Stimulated activated CD4-positive, alpha-beta T cell treated with anti-CD3 and anti-CD28 coated beads, TNF-alpha, amount 100 ng/mL, for 4 hours (primary cell): ENCODE measurements at places on chromosomes 7 and 10.

DNA sequence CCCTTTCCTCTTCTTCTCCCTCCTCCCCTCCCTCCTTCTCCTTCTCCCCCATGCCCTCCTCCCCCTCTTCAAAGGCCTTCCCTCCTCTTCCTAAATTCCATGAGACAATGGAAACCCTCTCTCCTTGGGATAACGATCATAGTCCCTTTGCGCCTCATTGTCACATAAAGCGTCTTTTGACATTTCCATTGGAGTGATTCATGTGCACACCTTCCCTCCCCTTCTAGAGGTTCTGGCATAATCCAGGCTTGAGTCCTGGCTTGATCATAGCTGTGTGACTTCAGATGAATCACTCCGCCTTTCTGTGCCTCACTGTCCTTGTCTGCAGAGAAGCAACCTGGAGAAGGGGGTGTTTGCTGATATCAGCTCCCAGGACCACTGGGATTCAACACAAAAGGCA is 204.2 kb downstream of the TNS3 start:
- no peak for DNase-seq

GRCh38 chr10:104077663-104078151 is 8.0 kb downstream of the COL17A1 start:
- DNase-seq: no peak

- DNase-seq: no peak
These were observed 9.4 kb downstream of the EBF3 start for GRCh38 chr10:129954492-129955315.

- DNase-seq: no peak
These were observed 39.1 kb upstream of the PARD3 start for GRCh38 chr10:34854147-34854601.

- DNase-seq: no peak
These were observed 9.9 kb downstream of the FAM204A start for GRCh38 chr10:118332236-118332635.
